ENCODE measurements at places on chromosomes 13 and 19. TPM values are rescaled to one million over a fixed set of nuclear protein-coding genes. Genes with fewer than 3 reads are reported as not detected.

Gene SHISA2
- 59.6 TPM for polyA plus RNA-seq

DNA sequence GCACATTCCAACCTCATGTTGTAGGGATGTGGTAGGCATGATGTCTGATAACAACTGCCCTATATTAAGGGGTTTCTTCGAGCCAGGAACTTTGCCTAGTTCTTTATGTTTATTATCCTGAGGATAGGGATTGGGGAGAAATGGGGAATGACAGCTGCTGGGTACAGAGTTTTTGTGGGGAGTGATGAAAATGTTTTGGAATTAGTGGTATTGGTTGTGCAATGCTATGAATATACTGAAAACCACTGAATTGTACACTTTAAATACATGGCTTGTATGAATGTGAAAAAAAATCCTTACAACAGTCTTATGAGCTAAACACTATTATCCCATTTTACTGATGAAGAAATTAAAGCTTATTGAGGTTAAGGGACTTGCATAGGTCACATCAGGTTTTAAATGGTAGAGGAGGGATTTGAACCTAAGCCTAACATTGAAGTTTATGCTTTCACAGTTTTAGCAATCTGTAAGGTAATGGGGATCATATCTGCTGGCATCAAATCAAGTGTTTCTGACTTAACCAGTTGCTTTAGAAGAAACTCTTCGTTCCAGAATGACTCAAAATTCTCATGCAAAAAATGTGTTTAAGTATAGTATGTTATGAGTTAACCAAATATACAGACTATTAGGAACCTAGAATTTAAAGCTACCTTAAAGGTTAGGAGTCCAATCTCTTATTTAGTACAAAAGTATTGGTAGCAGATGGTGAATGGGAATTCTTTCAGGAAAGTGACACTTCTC, 61.4 kb downstream of the ERCC5 start:
- no peak for DNase-seq

Gene CCNA1
- 0.82 TPM for polyA plus RNA-seq

Gene FCGBP
- 11.1 TPM for polyA plus RNA-seq

Gene GDF15
- 0.72 TPM for polyA plus RNA-seq

Gene WDR62
- polyA plus RNA-seq, result 3.8 TPM

Measured in muscle of leg (tissue), 16 donors.